Femur (tissue), 1 donor: ENCODE measurements at places on chromosomes 5 and 9.

DNA sequence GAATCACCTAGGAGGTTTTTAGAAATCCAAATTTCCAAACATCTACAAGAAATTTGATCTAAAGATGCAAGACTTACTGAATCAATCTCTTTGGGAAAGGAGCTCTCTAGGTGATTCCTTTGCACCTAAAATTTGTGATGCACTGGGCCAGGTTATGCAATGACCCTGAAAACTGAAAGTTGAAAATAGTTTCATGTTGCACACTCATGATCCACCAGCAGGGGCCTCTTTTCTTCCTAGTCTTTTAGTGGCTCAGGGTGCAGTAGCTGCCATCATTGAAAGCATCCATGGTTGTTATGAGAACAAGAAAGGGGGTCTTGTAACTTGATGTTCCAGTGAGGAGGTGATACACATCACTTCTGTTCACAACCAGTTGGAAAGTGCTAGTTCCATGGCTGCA is 486.8 kb downstream of the PSAT1 start:
- DNase-seq: no peak

DNA sequence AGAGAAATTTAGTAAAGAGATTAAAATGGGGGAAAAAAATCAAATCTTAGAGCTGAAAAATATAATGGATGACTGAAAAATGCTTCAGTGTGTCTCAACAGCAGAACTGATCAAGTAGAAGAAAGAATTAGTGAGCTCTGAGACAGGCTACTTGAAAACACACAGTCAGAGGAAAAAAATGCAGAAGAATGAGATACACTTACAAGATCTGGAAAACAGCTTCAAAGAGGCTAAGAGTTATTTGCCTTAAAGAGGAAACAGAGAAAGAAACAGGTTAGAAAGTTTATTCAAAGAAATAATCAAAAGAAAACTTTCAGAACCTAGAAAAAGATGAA is 70.5 kb upstream of the OR2K2 start:
- no peak for DNase-seq

GRCh38 chr5:42592401-42593140 is 164.0 kb upstream of the CCDC152 start:
- DNase-seq: no peak

GRCh38 chr5:31995006-31995405 is 179.1 kb downstream of the GOLPH3 start:
- no peak for DNase-seq

GRCh38 chr5:156221816-156222215 is 105.1 kb upstream of the SGCD start:
- no peak for DNase-seq

DNA sequence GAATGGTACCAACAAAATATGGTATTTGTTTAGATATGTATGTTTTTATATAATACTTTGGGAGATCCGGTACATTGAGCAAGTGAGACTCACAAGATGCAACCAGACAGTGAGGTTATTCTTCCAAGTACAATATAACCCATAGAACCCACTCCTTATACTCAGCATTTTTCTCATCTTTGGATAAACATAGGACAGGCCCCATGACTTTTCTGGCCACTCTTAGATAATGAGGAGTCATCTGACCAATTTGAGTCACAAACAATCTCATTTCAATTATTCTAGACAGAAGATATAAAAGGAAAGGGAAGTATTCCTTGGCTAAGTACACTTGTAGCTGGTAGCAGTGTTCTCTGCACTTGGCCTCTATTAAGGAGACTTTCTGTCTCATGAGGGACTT is 150.2 kb downstream of the SGCD start:
- no peak for DNase-seq

DNA sequence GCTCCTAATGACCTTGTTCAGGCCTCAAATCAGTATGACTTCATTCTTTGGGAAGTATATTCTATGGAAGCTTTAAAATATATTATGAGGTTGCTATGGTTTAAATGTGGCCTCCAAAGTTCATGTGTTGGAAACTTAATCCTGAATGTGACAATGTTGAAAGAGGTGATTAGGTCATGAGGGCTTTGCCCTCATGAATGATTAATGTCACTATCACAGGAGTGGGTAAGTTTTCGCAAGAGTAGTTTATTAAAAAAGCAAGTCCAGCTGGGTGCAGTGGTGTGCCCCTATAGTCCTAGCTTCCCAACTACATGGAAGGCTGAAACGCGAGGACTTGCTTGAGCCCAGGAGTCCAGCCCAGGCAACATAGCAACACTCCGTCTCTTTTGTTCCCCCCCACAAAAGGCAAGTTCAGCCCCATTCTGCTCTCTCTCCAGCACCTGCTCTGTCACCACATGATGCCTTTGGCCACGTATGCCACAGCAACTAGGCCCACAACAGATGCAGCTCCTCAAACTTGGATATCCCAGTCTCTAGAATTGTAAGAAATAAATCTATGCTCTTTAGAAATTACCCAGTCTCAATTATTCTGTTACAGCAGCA is 105.3 kb downstream of the SIL1 start:
- DNase-seq: no peak
